ENCODE measurements at places on chromosomes 5 and 9.

GRCh38 chr9:113622600-113623400 lies 159.3 kb downstream of the RGS3 start:
- no peak for DNase-seq

DNA sequence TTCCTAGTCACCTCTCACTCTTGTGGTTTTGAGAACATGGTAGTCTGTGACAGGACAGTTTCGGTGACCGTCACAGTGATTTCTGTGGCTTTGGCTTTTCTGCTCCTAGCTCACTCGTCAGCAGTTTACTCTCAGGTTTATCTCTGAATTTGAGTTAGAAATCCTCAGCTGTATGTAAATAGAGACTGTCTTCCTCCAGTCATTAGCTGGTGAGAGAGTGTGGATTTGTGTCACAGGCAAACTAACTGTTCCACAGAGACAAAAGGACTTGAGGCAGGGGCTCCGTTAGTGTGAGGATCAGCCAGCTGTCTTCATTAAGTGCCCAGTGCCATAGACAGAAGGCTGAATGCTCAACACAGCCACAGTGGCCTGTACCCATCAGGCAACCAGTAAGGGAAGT lies 131.4 kb downstream of the CD180 start:
- no peak for DNase-seq

DNA sequence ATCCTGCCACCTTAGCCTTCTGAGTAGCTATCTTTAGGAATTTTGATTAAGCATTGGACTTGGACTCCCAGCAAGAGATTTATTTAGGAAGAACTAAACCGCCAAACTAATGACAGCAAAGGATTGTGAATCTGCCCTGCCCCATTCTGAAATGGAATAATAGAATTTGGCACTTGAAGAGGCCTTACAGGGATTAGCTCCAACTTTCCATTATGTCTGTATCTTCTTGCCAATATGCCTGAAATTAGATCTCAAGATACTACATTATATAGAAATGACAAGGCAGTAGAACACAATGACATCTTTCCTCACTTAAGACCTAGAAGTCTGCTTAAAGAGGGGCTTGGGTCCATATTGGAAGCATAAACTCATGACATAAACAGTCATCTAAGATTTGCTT lies 77.0 kb upstream of the DPYSL3 start:
- no peak for DNase-seq

- DNase-seq = no peak
These were observed 415.7 kb downstream of the ZNF608 start for GRCh38 chr5:124330595-124331220.

- DNase-seq = no peak
These were observed 59.1 kb downstream of the GALNT12 start for GRCh38 chr9:98866435-98867102.

GRCh38 chr5:136066661-136067271 lies 38.0 kb downstream of the TGFBI start:
- DNase-seq = no peak

DNA sequence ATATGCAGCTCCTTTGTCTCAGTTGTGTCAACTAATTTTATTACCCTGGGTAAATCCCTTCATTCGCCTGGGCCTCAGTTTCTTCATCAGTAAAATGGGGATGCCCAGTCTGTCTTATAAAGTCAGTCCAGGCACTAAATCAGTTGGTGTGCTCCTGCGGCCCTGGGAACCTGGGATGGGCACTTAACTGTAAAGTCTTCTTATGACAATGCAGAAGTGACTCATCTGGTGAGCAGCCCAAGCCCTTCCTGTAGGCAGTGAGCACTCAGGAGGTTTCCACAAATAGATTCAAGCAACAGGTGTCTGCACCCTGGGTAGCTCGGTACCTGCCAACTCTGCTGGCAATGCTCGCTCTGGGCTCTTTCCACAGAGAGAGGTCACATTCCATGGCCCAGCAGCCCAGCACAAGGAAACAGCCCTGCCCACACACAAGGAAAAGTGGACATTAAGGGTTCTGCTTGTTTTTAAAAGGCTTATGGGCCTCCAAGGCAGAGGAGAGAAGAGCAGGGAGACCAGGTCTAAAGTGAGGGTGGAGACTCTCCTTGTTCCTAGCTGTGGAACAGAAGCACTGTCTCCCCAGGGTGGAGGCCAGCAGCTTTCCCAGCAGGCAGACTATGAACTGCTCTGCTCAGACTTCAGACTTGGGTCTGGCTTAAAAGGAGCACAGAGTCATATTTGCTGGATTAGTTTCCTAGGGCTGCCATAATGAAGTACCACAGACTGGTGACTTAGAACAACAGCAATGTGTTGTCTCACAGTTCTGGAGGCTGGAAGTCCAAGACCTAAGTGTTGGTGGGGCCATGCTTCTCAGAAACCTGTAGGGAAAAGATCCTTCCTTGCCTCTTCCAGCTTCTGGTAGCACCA lies 89.7 kb upstream of the ADRA1B start:
- no peak for DNase-seq

DNA sequence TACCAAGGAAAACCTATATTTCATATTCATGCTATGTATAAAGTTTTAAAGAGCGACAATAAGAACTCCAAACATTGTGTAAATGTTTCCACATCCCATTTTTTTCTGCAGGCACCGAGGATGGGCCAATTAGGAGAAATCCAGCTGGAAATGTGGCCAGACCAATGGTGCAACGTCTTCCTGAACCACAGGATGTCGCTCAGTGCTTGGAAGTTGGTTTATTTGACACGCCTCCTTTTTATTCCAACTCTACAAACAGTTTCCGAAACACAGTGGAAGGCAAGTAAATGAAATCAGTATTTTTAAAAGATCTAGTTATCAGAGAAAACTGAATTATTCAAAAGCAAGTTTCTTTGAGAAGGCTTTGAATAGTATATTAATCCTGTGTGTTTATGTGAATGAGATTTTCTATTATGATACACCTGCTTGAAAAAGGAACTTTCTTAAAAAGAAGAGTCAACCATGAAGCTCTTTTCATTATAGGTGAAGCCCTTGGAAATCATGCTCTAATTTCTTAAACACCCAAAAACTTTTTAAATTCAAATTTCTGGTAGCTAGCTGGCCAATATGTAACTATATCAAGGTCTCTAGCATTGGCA lies 9.1 kb downstream of the TYRP1 start:
- DNase-seq = no peak

- DNase-seq = no peak
These were observed 146.4 kb downstream of the SGCD start for GRCh38 chr5:156473269-156473908.

DNA sequence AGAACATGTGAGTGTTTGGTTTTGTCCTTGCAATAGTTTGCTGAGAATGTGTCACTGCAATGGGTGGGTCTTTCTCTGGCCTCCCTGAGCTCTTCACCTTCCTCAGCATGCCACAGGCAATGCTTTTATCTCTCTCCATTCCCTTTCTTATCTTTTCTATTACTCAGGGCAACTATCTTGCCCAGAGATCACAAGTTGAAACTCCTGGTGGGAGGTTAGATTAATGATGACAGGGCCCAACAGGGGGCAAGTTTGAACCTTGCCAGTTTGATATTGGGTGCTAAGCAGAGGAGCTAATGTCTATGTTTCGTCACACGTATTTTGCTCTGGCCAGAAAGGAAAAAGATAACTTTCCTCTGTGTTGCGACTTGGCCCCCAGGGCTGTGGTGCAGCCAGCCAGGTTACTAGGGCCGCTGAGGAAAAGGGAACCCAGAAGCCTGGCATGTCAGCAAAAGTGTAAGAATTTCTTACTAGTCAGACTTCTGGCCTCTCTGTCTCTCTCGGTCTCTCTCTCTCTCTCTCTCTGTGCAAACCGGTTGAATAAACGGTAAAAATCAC lies 299.3 kb upstream of the POU5F2 start:
- DNase-seq = no peak

DNA sequence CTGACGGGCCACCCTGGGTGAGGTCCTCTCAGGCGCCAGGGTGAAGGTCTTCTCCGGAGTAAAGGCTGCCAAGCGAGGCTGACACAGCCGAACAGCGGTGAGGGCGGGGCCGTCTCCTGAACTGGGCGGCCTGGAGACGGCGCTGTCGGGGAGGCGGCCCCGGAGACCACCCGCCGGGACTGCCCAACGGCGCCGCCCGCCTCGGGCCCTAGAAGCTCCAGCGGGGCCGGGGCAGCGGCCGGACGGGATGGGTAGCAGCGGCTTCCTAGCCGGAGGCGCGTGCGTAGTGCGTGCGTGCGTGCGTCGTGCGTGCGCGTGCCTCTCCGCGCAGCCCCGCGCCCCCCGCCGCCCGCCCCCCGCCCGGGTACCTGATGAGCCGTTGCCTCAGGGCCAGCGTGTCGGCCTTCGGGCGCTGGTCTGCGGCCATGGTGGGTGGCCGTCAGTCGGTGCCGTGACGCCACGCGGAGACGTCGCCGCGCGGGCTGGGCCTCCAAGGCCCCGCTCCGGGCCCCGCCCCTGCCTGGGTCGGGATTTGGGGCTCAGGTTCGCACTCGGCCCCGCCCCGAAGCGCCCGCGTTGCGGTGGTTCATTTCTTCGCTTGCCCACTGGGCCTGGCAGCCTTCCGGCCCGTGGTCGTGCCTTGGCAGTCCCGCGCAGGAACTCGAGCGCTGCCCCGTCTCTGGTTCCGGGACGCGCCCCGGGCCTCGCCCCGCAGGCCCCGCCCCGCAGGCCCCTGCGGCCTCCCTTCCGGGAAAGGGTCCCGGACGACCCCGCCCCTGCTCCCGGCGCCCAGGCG lies at the start of gene PHYKPL:
TSS of gene PHYKPL (minus strand) at position 679 of the 796 bp plus-strand sequence. CDS start at position 427, 252 bp downstream.
- DNase-seq = peak; percentile 26

DNA sequence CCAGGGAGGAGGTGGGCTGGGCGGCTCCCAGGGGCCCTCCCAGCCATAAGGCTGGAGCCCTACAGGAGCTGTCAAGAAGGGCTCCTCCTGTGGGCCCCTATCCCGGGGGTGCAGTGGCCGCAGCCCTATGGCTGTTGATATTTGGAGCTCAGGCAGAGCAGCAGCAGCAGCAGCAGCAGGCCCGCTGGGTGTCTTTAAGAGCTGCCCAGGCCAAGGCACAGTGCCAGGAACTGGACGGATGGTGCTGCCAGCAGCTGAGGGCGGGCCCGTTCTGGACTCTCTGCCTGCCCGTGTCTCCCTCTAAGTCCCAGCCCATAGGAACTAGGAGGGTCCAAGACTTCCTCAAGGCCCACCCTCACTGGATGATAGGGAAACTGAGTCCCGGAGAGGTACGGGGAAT lies 3.6 kb downstream of the AK1 start:
- no peak for DNase-seq

DNA sequence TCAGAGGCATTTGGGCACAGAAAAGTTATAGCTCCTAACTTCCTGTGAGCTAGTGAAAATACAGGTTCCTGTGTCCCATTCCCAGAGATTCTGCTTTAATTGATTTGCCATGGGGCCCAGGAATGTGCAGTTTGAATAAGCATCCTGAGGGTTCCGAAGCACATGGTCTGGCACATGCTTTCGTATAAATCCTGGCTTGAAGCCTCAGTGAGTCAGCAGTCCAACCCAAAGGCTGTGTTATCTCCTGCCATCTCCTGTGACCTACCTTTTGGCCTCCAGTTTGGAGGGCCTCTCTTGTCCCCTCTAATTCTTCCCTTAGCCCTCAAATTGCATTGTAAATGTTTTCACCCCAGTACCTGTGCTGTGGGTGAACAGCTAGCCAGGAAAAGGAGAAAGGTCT lies 183.8 kb downstream of the NR3C1 start:
- DNase-seq = no peak

DNA sequence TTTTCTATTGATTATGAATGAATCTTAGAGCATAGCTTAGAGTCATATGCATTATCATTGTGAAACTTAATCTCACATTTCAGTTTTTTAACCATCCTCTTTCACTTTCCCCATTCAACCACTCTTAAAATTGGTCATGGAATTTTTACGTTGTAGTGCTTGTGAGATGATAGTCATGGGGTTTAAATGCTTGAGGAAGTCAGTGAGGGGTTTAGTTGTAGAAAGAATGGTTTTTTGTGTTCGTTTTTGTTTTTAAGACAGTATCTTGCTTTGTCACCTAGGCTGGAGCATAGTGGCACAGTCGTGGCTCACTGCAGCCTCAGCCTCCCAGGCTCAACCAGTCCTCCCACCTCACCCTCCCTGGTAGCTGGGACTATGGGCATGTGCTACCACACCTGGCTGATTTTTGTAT lies 19.6 kb downstream of the UGCG start:
- DNase-seq = no peak

Measured in activated CD8-positive, alpha-beta memory T cell treated with anti-CD3 and anti-CD28 coated beads for 4 hours (primary cell).